ENCODE measurements at places on chromosomes 11 and 22.

GRCh38 chr22:42303396-42304323, 33.2 kb upstream of the TCF20 start:
- peak; percentile 34 for DNase-seq

- DNase-seq: no peak
These were observed 650 bp downstream of the PPM1F start for GRCh38 chr22:21951931-21952465.

DNA sequence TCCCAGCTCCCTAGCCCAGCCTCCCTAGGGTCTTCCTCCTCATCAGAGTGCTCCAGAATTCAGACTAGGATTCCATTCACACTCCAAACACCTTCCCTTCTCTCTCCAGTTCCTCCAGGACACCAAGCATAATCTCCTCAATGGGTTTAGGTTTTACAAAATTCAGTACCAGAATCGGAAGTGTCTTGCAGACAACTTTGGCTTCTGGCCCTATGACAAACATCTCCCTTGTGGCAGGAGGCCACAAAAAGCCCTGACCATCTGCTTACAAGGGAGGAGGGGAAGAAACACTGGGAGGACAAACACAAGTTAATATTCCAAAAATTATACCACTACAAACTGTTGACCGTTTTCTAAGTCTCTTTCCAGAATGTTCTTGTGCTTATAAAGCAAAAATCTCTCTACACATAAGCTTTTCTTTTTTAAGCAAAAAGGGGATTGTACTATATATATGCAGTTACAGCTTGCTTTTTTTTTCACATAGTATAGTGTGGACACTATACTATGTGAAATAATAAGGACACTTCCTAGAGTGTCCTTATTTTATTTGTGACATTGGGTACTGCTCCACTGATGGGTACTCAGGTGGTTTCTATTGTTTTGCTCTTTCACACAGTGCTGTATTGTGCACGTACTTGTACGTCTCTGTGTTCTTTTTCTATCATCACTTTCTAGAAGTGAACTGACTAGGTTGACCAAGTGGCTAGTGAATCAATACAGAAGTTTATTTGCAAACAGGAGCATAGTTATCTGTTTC, 78.7 kb downstream of the BDNF start:
- peak; percentile 72 for DNase-seq

GRCh38 chr11:117337076-117337475, 9.4 kb downstream of the CEP164 start:
- no peak for DNase-seq

DNA sequence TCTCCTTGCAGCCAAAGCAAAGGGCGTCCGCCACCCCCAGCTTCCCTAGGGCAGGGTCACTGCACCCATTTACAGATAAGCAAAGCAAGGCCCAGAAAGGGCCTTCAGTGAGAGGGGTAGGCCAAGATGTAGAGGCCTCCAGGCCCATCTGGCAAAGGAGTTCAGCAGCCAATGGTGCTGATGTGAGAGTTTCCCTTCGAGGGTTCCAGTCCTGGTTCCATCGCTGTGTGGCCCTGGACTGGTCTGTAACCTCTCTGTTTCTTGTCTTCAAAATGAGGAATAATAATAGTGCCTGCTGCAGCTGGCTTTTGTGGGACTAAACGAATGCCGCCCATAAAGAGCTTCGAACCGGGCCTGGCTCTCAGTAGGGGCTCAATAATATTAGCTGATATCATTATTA, 4.0 kb downstream of the ELFN2 start:
- no peak for DNase-seq

GRCh38 chr11:2205214-2205720, 33.7 kb upstream of the TH start:
- DNase-seq: no peak

GRCh38 chr11:44973632-44974401, 23.1 kb upstream of the TP53I11 start:
- DNase-seq: no peak

GRCh38 chr11:95229993-95230809, 801 bp downstream of the SESN3 start:
- DNase-seq: peak; percentile 15

GRCh38 chr11:45847911-45848316, 639 bp downstream of the CRY2 start:
- no peak for DNase-seq

- no peak for DNase-seq
These were observed 6.9 kb downstream of the IL18BP start for GRCh38 chr11:72005347-72006260.

DNA sequence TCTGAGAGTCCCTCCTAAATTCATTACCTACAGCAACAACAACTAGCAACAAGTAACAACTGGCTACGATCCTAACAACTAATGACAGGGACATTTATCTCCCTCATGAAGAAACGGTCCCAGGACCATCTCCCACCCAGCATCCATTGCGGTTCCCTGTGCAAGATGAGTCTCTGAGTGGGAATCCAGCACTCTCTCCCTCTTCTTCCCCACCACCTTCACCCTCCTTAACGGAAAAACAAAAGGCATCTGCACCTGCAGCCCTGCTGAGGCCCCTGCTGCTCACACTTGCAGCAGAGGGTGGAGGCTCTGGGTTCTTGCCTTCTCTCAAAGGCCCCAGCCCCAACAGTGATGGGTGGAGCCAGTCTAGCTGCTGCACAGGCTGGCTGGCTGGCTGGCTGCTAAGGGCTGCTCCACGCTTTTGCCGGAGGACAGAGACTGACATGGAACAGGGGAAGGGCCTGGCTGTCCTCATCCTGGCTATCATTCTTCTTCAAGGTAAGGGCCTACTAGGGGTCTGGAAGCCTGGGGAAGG, at the start of gene CD3G:
Gene CD3G (plus strand): TSS at position 364 of the 535 bp plus-strand sequence. CDS start 80 bp downstream, at position 444.
- DNase-seq: no peak

GRCh38 chr22:18110954-18111758, 547 bp downstream of the TUBA8 start:
- no peak for DNase-seq

- no peak for DNase-seq
These were observed 235.0 kb upstream of the ZC3H12C start for GRCh38 chr11:109858152-109858551.

- DNase-seq: no peak
These were observed 38.1 kb upstream of the CHRM4 start for GRCh38 chr11:46429717-46430116.

- DNase-seq: no peak
These were observed 11.4 kb downstream of the NCAM1 start for GRCh38 chr11:112972399-112973145.

DNA sequence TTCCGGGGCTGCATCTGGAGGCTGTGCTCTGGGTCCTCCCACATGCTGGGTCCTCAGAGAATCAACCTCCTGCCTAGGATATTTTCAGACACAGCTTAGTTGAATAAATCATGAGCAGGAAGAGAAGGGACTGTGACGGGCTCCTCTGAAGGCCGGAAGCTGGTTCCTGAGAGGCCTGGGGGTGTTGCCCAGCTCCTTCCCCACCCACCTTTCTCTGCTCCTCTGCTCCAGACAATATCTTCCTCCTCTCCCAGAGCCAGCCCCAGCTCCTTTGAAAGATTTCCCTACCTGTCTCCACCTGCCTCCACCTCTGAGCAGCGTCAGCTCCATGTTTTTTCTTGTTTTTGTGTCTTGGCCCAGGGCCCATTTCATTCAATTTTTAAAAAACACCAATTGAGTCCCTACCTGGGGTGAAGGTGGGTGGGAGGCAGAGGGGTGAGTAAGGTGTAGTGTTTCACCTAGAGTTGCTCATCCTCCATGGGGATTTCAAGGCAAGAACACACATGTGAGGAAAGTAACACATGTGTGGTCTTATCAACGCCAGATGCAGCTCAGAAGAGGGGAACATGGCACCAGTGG, 24.8 kb upstream of the THY1 start:
- DNase-seq: no peak

DNA sequence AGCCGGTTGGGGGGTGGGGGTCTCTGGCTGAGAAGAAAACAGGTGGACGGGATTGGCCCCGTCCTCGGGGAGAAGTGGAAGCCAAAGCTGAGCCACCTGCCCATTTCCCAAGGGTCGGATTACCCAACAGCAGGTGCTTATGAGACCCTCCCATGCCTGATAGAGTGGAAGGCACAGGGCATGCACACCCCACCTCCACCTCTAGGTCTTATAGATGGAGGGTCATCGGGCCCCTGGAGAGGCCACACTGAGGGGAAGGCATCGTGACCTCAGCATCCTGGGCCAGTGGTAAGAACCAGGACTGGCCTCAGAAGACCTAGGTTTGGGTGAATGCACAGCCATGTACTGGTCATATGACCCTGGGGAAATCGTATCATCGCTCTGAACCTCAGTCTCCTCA, 85.9 kb downstream of the BUD13 start:
- no peak for DNase-seq

- no peak for DNase-seq
These were observed 98.1 kb downstream of the ATXN10 start for GRCh38 chr22:45769569-45770210.

- peak; percentile 82 for DNase-seq
These were observed 41.0 kb upstream of the PRDM11 start for GRCh38 chr11:45105233-45105983.

DNA sequence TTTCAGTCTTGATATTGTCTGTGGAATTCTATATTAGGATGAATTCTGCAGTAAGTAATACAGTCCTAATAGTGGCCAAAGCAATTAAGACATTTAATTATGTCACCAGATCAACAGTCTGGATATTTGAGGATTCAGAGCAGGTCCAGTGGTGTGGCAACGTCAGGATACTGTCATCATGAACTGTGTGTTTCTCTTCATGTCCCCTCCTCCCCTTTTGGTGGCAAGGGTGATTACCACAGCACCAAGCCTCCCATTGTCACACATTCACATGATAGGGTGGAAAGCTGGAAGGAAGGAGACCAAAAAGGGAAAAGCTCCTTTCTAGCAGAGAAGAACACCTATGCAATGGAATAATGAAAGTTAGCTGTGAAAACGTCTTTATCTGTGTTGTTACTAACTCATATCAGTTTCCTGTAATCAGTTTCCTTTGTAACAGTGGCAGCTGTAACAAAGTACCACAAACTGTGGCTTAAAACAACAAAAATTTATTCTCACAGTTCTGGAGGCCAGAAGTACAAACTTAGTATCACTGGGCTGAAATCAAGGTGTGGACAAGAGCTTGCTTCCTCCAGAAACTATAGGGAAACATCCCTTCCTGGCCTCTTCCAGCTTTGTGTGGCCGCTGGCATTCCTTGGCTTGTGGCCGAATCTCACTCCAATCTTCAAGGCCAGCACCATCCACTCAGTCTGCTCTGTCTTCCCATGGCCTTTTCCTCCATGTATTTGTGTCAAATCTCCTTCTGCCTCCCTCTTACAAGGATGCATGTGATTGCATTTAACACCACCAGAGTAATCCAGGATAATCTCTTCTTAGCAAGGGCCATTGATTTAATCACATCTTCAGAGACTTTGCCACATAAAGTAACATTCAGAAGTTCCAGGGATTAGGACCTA, 6.5 kb upstream of the RBM14 start:
- no peak for DNase-seq

DNA sequence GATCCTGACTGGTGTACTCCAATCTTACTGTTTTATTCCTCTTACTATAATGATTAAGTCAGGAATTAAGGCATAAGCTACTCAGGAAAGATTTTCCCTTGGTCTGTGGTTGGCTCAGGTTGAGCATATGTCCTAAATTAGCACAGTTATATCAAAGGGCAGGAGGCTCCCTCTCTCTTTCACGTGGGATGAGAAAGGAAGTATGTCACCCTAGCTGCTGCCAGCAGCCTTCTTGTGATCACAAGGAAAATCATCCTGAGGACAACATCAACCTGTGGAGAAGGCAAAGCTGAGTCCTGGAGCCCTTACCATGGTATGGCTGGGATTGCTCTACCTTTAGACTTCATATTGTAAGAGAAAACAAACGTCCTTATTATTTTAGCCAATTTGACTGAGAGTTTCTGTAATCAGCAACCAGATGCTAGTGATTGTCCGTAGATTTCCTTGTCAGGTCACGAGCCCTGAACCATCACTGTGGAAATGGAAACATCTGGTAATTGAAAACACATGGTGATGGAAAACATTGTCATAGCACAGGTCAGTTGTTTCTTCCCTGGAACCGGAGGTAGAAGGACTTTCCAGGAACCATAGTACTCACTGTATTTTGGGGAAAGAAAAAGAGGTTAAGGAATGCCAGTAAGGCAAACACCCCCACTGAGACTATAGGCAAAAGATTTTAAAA, 40.6 kb upstream of the DEUP1 start:
- DNase-seq: no peak

- no peak for DNase-seq
These were observed 23.0 kb downstream of the RNF121 start for GRCh38 chr11:71951741-71952310.

DNA sequence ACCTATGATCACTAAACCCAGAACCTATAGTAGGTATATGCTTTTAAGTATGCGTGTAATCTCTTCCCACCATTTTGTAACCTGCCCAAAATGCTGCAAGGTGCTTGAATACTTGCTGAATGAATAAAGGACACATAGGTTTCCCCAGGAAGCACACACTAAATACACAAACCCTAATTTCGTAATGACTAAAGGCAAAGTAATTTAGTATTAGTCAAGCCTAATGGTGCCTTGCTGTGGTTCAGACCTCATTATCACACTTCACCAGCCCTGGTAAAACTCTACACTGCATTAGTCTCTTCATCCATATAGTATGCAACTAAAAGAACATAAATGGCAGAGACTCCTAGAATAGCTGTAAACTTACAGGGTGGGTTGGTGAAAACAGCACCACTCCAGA, 289.0 kb upstream of the PITPNB start:
- no peak for DNase-seq

DNA sequence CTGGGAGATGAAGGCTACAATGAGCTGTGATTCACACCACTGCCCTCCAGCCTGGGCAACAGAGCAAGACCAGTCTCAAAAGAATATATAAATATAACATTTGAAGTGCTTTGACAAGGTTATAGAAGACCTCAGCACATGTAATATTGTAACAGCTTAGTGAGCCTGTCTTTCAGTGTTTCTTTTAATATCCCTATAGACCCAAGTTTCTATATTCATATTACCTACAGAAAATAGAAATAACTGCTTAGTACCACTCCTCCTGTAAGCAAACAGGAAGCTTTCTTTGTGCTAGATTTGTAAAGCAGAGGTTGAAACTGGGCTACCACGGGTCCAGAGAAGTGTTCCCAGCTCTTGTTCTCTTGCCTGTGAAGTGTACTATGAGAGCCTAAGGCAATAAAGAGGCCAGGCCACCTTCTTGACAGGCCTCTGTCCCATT, 68.2 kb downstream of the PPP2R1B start:
- no peak for DNase-seq

DNA sequence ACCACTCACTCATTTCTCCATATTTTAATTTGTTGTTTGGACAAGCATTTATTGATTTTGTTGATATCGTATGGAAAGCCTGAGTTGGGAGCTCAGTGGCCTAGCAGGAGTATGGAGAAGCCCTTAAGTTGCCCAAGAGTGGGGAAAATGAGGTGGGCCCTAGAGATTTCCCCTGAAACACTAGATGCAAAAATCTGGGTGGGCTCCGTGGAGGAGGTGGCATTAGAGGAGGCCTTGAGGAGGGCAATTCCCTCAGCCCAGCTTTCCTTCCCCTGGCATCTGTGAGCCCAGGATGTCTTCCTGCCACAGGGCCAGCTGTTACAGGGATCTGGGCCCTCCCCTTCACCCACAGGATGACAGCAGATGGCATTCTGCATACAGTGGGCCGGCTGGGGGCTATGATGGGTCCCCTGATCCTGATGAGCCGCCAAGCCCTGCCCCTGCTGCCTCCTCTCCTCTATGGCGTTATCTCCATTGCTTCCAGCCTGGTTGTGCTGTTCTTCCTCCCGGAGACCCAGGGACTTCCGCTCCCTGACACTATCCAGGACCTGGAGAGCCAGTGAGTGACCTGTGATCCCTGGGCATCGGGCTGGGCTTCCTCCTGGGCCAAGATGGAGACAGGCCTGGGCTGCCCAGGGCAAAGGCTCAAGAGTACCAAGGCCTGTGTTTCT, 21.6 kb upstream of the SLC22A12 start:
- DNase-seq: no peak

GRCh38 chr11:2577031-2577990, 122.5 kb downstream of the KCNQ1OT1 start:
- DNase-seq: no peak
